Osteocyte (in vitro differentiated cells): ENCODE measurements at places on chromosomes 3 and 15.

GRCh38 chr3:119636249-119636648 lies 24.1 kb downstream of the POPDC2 start:
- DNase-seq, result no peak
- H3K4me1 ChIP-seq, result peaks cover 16% of the 10 kb centered on the region
- H3K27me3 ChIP-seq, result no peaks in the 10 kb centered on the region
- no peaks in the 10 kb centered on the region for H3K36me3 ChIP-seq
- no peak overlapping the region for H3K4me3 ChIP-seq
- no peak overlapping the region for H3K27ac ChIP-seq

DNA sequence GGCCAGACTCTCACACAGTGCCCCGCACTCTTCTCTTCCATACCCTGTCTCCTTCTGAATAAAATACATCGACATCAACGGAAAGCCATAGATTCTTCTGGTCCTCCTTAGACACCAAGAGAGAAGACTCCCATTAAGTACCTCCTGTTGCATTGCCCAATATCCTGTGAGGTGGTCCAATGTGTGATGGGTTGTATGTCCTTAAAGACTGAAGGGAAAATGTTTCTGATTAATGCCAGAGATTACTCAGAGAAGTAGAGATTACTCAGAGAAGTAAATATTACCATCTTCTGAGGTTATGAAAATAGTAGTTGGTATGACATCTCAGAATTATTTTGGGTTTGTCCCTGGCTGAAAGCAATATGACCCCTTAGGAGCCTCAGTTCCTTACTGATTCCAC lies 60.8 kb upstream of the GALNT15 start:
- DNase-seq, result no peak
- H3K27ac ChIP-seq, result no peak overlapping the region
- H3K4me3 ChIP-seq, result no peak overlapping the region
- H3K36me3 ChIP-seq, result no peaks in the 10 kb centered on the region

DNA sequence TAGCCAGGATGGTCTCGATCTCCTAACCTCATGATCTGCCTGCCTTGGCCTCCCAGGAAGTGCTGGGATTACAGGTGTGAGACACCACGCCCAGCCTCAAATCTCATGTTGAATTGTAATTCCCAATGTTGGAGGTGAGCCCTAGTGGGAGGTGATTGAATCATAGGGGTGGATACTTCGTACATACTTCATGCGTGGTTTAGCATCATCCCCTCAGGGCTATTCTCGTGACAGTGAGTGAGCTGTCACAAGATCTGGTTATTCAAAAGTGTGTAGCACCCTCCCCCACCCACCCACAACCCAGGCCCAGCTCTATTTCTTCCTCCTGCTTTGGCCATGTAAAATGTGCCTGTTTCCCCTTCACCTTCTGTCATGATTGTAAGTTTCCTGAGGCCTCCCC lies 236.9 kb upstream of the IL12A start:
- DNase-seq, result no peak
- H3K4me1 ChIP-seq, result peaks cover 18% of the 10 kb centered on the region
- H3K27me3 ChIP-seq, result no peaks in the 10 kb centered on the region
- peak overlapping the region; percentile 85 for H3K27ac ChIP-seq

- peak overlapping the region; percentile 79 for H3K4me3 ChIP-seq
- peaks cover 82% of the 10 kb centered on the region for H3K4me1 ChIP-seq
- H3K36me3 ChIP-seq, result peaks cover 24% of the 10 kb centered on the region
- no peaks in the 10 kb centered on the region for H3K27me3 ChIP-seq
These were observed 30.7 kb downstream of the MBNL1 start for GRCh38 chr3:152299249-152299976.

DNA sequence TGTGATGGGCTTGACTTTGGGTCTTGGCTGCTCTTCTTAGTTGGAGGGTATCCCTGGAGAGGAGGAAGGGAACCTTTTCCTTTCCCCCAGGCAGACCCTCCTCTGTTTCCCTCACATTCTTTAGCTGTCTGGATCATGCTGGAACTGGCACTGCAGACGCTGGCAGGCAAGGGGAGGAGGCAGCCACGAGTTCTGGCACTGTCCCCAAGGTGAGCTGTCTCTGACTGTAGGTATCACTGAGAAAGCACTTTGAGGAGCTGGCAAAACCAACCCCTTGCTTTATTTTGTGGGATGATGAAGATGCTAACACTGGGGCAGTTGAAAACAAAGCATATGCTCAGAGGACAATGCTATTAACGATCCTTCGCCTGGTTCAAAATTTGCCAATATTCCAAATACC lies 175.0 kb downstream of the SOX2 start:
- DNase-seq, result no peak
- H3K27ac ChIP-seq, result no peak overlapping the region
- no peak overlapping the region for H3K4me3 ChIP-seq
- no peaks in the 10 kb centered on the region for H3K36me3 ChIP-seq
- no peaks in the 10 kb centered on the region for H3K4me1 ChIP-seq
- H3K27me3 ChIP-seq, result no peaks in the 10 kb centered on the region

DNA sequence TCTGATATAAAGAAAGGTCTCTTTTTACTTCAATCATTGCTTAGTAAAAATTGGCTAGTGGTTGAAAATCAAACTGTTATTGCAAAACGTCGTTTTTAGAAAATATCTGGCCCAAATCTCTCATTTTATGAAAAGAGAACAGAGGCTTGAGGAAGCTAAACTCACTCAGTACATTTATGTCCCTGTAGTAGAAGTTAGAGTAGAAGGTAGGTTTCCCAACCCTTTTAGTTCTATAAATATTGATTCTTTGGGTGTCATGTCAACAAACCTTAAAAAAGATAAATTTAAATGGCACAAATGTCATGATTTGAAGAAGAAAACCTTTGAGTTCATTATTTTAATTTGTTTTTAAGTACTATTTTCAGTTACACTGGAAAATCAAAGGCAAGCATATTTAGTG lies 722.3 kb upstream of the NECTIN3 start:
- H3K4me3 ChIP-seq, result no peak overlapping the region
- no peak for DNase-seq
- peaks cover 24% of the 10 kb centered on the region for H3K4me1 ChIP-seq

GRCh38 chr3:177150970-177151627 lies 46.2 kb downstream of the TBL1XR1 start:
- peaks cover 4% of the 10 kb centered on the region for H3K36me3 ChIP-seq
- H3K4me1 ChIP-seq, result peaks cover 74% of the 10 kb centered on the region
- DNase-seq, result no peak
- peak overlapping the region; percentile 74 for H3K27ac ChIP-seq
- H3K27me3 ChIP-seq, result no peaks in the 10 kb centered on the region
- no peak overlapping the region for H3K4me3 ChIP-seq

DNA sequence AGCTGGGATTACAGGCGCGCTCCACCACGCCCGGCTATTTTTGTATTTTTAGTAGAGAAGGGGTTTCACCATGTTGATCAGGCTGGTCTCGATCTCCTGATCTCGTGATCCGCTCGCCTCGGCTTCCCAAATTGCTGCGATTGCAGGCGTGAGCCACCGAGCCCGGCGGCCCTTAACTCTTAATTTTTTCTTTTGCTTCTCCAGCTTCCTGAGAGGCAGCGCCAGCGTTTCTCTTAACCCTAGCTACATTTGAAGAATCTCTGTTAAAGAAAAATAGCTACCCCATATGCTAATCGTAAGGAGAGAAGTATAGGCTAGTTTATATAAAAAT lies 465 bp upstream of the GK5 start:
- peaks cover 34% of the 10 kb centered on the region for H3K4me1 ChIP-seq
- H3K36me3 ChIP-seq, result peaks cover 2% of the 10 kb centered on the region
- peak overlapping the region; percentile 93 for H3K4me3 ChIP-seq
- no peaks in the 10 kb centered on the region for H3K27me3 ChIP-seq
- peak overlapping the region; percentile 97 for H3K27ac ChIP-seq
- no peak for DNase-seq

DNA sequence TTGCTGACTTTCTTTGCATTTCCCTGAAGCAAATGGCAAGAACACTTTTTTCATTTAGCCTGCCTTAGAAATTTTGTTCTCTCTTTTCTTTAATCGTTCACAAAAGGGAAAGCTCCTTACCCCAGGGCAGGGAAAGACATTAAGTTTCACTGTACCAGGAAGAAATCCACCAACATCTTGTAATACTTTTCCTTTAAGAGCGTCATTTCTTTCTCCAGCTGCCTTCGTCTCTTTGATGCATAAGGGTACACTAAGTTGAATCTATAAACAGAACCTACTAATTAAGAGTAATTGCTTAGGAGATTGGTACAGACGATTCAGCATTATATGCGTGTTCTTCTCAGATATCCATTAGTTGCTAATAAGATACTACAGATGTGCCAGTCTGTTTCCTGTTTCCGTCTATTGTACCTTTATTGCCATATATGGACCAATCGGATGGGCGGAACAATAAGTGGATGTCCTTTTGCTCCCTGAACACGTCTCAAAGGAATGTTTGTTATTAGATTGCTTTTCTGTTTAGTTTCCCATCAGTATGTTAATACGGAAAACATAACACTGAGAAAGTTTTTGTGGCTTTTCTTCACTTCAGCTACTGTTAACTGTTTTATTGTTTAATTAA lies 276.7 kb upstream of the RARB start:
- H3K4me1 ChIP-seq, result peaks cover 34% of the 10 kb centered on the region
- H3K27ac ChIP-seq, result peak overlapping the region; percentile 90
- DNase-seq, result no peak

- no peaks in the 10 kb centered on the region for H3K27me3 ChIP-seq
- no peak overlapping the region for H3K4me3 ChIP-seq
These were observed 161.3 kb downstream of the IL5RA start for GRCh38 chr3:2948882-2949281.

GRCh38 chr3:52246728-52247408 lies 1.3 kb downstream of the PPM1M start:
- no peak for DNase-seq
- peaks cover 35% of the 10 kb centered on the region for H3K4me1 ChIP-seq
- peak overlapping the region; percentile 74 for H3K4me3 ChIP-seq
